NCI-H187 treated with DMSO at 0.1 percent for 48 hours (cell line): ENCODE measurements at places on chromosomes 6 and 20.

DNA sequence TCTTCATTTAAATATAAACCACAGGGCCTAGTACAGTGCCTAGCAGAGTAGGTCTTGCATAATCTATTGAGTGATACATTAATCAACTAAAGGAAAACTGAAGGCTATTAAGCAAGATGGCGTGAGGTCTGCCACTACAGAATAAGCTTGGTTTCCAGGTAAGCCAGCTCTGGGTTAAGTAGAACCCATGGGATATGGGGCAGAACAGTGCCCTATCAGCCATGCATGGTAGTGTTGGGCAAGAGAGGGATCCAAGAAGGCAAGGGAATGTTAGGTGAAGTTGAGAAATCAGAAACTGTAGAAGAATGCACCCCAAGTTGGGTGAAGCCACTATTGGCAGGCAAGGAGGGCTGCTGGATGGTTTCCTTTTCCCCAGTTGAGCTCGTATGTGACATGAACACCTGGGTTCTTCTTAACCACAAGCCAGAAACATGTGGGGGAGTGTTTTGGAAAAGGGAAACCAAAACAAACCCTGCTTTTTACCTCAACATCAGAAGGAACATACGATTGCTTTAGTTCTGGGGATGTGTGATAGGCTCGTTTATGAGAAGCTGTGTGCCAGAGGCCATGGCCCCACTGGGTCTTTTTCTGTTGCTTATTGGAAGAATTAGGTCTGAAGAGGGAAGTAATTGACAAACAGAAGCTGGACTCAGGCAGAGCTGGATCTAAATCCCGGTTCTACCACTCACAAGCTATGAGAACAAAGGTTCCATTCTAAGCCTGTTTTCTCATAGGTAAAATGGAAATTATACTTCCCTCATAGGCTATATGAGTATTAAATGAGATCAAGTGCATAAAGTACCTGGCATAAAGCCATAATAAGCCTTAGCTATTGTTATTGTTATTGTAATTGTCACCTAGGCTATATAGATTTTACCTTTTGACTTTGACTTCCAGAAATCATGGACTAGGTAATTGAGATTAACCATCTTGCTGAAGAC, 33.5 kb downstream of the NEDD9 start:
- no peak for DNase-seq

DNA sequence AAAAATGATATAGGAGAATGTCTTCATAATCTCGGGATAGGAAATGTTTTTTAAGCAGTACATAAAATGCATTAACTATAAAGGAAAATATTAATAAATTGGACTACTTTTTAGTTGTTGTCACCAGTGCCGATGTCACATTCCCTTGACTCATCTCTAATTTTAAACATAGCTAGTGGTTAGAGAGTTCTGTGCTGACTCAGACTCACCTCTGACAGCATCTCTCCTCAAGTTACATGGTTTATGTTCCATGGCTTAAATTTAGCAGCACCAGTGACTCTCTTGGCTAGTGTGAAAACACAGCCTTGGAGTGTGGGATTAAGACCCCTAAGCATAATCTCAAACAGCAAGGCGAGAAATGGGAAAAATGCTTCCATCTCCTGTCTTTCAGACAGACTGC, 311.8 kb upstream of the MMS22L start:
- DNase-seq: no peak

GRCh38 chr6:31689249-31690110, 8.6 kb upstream of the LY6G5C start:
- DNase-seq: no peak

DNA sequence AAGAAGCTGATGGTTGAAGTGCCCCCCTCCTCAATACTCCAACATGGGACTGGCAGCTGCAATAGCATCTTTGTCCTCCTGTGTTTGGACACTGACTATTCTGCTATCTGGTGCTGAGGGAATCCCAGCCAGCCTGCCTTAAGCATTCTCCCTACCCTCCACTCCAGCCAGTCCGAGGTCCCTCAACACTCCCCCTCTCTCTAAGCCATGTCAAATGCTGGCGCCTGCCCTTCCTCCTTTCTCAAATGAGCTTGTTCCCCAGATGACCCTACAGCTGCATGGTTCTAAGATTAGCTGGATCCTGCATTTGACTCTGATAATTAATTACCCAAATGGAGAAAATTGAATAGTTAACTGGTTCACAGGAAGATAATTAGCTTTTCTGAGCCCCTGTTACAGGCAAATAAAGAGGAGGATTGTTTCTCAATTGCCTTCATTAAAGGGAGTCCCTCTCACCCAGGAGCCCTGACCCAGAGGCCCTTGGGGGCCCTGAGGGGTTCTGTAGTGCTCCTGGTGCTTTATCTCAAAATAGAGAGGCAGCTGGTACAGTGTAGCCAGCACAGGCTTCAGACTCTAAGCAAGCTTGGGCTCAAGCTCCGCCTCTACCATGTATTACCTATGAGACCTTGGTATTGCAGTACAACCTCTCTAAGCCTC, 37.9 kb upstream of the CHD6 start:
- no peak for DNase-seq

- no peak for DNase-seq
Observed at GRCh38 chr20:46111028-46111835, 6.9 kb upstream of the CD40 start.

DNA sequence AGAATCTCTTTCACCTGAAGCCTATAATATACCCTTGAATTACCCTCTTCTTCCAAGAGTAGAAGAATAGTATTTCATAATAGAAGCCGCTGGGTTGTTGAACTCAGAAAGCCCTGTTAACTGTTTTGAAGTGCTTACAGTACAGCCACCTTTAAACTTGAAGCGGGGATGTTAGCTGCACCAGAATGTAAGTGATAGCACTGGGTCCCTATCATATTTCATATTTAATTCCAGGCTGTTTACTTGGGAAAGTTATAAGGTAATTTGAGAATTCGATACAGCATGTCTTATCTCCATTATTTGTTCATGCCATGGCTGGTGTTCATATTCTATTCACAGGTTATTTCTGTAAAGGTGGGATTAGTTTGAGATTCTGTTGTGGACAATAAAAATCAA, 63.5 kb upstream of the VSTM2L start:
- DNase-seq: peak; percentile 83

GRCh38 chr6:1986454-1987243, 258.8 kb downstream of the GMDS start:
- DNase-seq: no peak

DNA sequence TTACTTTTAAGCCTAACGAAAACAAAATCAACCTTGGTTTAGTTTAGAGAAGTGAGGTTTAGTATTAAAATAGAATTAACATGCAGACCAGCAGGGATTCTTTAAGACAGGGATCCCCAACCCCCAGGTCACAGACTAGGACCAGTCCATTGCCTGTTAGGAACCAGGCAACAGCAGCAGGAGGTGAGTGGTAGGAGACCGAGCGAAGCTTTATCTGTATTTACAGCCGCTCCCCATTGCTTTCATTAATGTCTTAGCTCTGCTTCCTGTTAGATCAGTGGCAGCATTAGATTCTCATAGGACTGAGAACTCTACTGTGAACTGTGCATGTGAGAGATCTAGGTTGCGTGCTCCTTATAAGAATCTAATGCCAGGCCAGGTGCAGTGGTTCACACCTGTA, 225.9 kb downstream of the NKAIN2 start:
- DNase-seq: no peak

DNA sequence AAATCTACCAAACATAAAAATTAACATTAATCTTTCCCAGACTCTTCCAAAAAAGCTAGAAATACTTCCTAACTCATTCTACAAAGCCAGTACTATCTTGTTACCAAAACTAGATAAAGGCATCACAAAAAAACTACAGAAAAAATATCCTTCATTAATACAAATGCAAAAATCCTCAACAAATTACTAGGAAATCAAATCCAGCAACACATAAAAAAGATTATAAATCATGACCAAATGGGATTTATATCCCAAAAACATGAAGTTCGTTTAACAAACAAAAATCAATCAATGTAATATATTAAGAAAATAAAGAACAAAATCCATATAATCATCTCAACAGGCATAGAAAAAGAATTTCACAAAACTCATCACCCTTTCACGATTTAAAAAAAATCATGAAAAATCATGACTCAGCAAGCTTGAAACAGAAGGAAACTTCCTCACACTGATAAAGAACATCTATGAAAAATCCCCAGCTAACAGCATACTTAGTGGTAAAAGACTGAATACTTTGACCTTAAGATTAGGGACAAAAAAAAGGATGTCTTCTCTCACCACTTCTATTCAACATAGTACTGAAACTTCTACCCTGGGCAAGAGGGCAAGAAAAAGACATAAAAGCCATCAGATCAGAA, 43.2 kb downstream of the RANBP9 start:
- no peak for DNase-seq

DNA sequence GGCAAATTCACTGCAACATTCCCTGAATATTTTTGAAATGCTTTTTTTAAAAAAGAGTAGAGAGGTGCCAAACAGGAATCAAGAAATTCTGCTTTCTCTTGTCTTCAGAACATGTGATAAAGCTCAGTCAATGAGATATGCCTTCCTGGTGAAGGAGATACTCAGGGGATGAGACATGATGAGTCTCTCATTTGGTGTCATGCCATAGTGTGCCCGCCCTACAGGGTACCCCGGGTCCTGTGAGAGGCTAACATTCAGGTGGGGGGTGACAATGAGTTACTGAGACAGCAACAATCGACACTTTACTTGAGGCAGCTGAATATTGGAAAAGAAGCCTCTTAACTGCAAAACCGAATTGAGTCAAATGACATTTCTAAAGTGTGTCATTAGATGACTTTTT, 6.7 kb downstream of the CCR6 start:
- no peak for DNase-seq
